ENCODE measurements at places on chromosomes 3 and 15.

DNA sequence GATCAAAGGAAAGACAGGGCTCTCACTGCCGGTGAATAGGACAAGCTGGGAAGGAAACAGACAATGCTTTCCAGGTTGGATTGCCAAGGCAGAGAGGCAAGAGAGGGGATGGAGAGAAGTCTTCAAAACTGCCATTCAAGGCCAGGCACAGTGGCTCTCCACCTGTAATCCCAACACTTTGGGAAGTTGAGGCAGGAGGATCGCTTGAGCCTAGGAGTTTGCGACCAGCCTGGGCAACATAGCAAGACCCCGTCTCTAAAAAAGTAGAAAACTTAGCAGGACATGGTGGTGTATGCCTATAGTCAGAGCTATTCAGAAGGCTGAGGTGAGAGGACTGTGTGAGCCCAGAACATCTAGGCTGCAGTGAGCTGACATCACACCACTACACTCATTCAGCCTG, 43.5 kb upstream of the IDH2 start:
- DNase-seq, result no peak

DNA sequence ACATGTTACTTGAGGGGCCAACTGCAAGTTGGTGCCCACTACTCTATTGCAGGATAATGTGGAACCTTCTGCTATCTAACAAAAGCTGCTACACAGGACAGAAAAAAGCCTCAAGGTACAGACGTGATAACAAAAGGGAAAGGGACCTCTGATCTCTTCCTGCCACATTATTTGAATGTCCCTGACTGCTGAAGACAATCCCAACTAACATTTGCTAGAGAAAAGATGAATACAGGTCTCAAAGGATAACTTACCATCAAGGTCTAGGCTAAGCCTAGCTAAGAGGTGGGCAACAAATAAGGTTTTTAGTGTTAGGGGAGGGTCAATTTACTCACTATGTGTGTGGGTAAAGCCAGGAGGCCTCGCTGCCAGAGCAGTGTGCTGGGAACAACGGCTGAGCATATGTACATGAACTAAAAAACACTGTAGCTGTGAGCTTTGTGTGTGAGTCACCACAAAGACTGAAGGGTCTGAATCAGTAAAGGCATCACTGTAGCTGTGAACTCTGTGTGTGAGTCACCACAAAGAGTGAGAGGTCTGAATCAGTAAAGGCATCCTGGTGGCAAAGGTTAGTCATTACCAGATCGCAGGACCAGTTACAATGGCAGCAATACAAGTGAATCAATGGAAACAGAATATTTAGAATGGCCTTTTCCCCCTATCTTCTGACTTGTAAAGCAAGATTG, 111.7 kb downstream of the LMLN start:
- DNase-seq, result peak; percentile 99

GRCh38 chr3:17360991-17361390, 381.4 kb downstream of the TBC1D5 start:
- DNase-seq, result no peak

- peak; percentile 42 for DNase-seq
Observed at GRCh38 chr15:64905119-64905831, 6.4 kb upstream of the ANKDD1A start.

GRCh38 chr15:100245855-100246254, 95.9 kb downstream of the ADAMTS17 start:
- DNase-seq, result no peak

DNA sequence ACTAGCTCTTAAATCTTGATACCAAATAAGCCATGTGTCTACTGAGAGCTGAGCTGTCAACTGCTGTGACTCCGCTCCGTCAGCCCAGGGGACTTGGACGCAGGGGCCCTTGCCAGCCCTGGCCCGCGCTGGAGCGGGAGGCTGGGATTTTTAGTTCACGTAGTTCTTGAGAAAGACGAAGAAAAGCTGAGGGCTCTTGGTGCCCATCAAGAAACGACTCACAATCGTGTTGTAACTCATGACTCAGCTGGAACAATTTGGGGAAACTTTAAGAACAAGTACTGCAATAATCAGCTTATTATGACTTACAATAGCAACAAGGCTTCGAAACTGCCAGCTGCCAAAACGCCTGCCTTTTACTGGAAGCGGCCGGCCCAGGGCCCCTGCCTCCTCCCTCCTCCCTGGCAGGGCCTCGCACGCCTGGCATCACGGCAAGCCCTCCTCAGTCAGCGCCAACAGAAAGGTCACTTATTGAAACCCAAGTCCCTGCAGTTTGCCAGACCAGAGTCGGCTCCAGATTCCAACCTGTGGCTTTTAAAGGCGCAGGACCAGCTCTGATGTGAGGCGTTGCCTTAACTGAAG, 60.3 kb downstream of the RGMA start:
- peak; percentile 89 for DNase-seq

- no peak for DNase-seq
Observed at GRCh38 chr3:103269287-103269686, 834.5 kb downstream of the ZPLD1 start.

- no peak for DNase-seq
Observed at GRCh38 chr15:81819924-81820635, 225.7 kb downstream of the MEX3B start.

DNA sequence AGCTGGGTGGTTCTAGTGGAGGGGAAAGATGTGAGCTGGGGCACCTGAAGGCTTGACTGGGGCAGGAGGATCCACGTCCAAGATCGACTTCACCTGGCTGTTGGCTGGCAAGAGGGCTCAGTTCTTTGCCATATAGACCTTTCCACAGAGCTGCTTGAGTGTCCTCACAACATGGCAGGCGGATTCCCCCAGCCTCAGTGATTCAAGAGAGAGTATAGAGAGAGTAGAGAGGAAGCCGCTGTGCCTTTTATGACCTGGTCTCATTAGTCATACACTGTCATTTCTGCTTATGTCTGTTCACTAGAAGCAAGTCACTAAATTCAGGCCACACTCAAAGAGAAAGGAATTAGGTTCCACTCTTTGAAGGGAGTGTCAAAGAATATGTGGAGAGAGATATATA, 101.6 kb downstream of the APBA2 start:
- DNase-seq, result no peak

DNA sequence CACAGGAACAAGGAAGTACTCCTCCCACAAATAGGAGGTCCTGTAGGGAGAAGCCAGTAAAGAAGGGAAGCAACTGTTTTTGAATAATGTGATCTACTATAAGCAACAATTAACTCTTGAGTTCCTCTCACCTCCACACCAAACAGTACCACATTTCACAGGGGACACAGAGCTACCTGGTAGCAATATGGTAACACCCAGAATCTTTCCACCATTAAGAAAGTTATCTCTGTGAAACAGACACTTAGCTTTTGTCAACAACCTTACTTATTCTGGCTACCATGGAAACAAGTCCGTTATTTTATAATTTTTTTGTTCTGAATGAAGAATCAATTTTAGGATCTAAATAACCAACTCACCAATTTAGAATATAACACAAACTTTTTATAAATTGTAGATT, 49.5 kb downstream of the TBL1XR1 start:
- no peak for DNase-seq

- peak; percentile 50 for DNase-seq
Observed at GRCh38 chr3:145981056-145981455, 179.9 kb downstream of the PLOD2 start.

GRCh38 chr3:168091941-168092340, 3.8 kb downstream of the GOLIM4 start:
- DNase-seq, result no peak

GRCh38 chr3:134332344-134332743, 41.9 kb downstream of the AMOTL2 start:
- DNase-seq, result no peak

DNA sequence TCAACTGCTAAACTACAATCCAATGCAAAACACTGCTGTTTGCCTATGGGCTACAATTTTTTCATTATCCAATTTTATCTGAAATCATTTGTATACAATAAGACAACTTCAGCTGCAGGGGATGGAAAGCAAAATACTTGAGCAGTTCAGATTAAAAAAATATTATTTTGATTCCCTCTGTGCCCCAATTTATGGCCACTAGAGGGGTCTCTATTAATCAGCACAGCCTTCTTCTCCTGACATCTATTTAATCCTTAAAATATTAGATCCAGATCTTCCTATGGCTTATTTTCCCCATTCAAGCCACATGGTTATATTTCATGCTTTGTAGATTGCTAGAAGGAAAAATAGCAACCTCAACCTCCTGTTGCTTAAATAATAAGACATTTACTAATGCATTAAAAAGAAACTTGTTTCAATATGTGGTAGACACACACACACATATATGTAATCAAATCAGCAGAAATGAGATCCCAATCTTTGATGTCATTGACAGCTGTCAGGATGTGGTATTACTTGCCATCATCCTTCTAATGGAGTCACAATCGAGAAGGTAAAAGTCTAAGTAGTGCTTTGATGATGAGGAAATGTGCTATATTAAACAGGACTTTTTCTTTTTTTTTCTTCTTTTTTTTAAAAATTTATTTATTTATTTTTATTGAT, 104.2 kb downstream of the P2RY1 start:
- DNase-seq, result no peak

- peak; percentile 23 for DNase-seq
Observed at GRCh38 chr15:50881121-50882048, 27.1 kb upstream of the AP4E1 start.

GRCh38 chr3:12662593-12663400, 1.1 kb downstream of the RAF1 start:
- no peak for DNase-seq

DNA sequence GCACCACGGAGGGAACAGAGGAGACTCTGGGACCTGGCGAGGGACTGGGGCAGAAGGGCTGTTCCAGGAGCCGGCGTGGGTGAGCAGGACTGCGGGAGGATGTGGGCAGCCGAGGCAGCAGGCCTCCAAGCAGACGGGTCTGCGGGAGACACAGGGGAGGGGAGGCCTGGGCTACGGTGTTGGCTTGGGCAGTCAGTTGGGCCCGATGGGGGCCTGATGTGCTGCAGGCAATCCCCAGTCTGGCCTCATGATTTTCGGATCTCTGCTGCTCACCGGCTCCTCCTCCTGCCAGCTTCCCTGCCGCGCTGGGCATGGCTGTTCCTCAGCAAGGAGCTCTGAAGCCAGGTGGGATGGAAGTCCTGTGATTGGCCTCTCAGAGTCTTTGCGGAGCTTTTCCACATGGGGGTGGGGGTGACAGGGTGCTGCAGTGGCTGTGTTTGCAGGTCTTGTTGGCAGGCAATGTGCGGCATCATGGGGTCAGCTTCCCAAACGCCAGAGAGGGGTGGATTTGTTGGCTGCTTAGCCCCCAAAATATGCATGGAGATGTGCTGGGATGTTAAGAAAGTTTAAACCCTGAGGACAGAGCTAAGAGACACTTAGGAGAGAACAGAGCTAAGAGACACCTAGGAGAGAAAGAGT, 19.3 kb downstream of the MINAR1 start:
- DNase-seq, result no peak

GRCh38 chr3:124845406-124845805, 41.8 kb downstream of the ITGB5 start:
- peak; percentile 91 for DNase-seq

DNA sequence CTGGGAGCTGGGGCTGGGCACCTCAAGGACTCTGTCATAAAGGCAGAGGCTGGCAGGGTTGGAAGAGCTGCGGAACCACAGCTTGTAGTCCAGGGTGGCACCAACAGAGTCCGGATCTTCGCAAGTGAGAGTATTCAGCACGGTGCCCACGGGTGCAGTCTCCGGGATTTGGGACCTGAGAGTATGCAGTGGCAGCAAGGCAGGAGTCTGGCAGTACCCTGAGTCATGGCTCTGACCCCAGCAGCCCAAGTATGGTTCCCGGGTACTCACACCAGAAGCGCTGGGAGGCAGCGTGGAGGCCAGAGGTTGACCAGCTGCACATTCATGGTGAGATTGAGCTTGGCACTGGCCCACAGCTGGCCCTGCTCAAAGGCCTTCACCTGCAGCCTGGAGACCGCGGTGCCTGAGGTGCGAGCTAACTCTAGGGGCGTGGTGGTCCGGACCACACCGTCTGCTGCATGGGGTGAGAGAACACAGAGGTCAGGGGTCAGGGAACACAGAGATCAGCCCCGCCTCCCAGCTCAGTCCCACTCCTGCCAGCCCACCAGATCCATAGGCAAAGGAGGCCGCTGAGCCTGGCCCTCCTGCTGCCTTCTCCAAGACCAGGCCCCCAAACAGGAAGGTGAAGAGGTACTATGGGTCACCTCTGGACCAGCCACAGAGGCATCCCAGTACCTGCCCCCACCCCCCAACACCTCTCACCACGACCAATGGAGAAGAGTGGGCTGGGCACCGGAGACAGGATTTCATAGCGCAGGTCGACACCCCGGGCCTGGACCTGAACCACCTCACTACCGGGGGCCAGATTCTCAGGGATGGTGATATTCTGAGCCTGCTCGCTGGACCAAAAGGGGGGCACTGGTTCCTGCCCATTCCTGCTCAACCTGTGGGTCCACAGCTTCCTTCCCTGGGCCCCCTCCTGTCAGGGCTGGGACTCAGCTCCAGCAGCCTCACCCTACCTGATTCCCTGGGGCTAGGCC, 4.5 kb downstream of the CDHR4 start:
- no peak for DNase-seq

DNA sequence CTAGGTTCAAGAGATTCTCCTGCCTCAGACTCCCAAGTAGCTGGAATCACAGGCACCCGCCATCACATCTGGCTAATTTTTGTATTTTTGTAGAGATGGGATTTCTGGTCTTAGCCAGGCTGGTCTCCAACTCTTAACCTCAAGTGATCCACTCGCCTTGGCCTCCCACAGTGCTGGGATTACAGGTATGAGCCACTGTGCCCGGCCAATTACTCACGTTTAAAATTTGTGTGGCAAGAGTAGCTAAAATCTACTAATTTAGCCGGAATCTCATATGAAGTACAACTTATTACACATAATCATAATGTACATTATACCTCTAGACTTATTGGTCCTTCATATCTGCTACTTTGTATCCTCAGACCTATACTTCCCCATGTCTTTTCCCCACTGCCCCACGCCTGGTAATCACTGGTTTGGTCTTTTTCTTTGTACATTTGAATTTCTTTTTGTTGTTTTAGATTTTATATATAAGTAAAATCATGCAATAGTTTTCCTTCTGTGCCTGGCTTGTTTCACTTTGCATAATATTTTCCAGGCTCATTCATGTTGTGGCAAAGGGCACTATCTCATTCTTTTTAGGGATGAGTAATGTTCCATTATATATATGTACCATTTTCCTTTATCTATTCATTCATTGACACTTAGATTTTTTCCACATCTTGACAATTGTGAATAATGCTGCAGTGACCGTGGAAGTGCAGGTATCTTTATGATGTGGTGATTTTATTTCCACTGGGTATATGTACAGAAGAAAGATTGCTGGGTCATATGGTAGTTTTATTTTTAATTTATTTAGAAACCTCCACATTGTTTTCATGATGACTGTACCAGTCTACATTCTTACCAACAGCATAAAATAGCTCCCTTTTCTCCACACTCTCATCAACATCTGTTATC, 605.0 kb upstream of the CBLB start:
- DNase-seq, result no peak
